AG08396 (cell line): ENCODE measurements at places on chromosomes 7 and 10.
A peak's percentile ranks its signal among the peaks of the same experiment; 100 is the strongest.

DNA sequence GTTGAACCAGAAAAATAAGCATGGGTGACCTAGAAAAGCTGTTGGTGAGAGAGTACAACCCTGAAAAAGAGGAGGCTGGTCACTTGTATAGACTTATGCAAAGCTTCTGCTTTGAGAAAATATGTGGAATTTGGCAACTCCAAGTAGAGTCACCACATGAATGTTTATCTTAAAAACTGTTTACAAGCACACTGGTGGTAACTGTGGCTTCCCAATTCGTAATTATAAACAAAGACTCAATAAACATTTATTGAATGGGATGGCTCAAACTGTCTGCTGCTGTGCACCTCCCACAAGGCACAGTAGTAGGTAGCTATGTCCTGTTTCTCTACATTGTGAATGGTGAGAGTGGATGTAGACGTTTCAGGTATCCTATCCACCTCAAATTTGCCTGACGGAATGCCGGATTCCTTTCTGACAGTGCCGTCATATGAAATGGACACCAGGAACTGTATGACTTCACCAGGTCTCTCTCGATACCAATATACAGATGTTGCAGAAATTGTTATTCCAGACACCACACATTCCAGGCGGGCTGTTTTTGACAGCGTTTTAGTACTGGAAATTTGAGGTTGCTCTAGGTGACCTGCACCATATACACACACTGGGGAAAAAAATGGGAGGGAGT is 43.4 kb upstream of the TARP start:
- peak; percentile 45 for DNase-seq

- no peak for DNase-seq
These were observed 42.8 kb downstream of the CYP2C8 start for GRCh38 chr10:95026461-95026860.

DNA sequence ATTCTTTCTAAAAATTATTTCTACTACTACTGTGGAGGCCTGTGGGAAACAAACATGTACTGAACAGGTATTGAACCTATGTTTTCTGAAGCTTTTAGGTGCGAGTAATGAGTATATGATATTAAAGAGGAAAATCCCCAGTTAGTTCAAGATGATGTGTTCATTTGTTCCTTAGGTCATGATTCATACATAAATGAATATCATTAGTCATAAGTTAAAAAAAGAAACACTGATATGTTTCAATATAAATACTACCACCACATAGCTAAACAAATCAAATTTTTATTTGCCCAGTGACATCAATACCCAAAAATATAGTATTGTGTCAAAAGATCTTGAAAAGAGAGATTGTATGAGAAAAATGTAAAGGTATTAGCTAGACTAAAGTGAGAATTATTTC is 210.7 kb upstream of the GNAI1 start:
- DNase-seq, result peak; percentile 32

GRCh38 chr7:41481353-41481752 is 221.5 kb downstream of the INHBA start:
- DNase-seq, result no peak

DNA sequence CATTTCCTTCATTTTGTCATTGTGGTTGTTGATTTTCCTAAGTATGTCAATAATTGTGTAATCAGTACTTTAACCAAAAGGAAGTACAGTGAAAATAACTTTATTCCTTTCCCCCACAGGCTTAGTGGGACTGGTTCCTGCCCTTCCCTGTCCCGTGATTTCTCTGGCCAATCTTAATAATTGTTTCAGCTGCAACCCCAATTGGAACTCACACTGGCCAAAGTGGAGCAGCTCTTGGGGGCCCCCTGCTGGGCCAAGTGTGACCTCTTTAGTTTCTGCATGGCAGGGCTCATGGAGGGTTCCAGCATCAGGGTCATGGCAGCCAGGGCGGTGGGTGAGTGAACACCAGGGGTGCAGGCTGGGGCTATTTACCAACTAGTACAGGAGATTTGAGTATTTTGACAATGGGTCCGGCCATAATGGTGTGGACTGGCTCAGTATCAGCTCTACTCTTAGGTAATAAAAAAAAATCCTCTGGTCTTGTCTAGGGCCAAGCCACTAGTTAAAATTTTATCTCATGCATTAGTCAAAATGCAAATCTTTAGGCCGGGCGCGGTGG is 31.7 kb downstream of the CYCS start:
- peak; percentile 76 for DNase-seq

GRCh38 chr10:110179220-110179619 is 28.2 kb upstream of the MXI1 start:
- no peak for DNase-seq

- peak; percentile 25 for DNase-seq
These were observed 220.5 kb downstream of the CDK14 start for GRCh38 chr7:90816511-90817142.

GRCh38 chr10:131682271-131682962 is 218.4 kb upstream of the PPP2R2D start:
- no peak for DNase-seq
